ENCODE measurements at places on chromosomes 1 and 21.

DNA sequence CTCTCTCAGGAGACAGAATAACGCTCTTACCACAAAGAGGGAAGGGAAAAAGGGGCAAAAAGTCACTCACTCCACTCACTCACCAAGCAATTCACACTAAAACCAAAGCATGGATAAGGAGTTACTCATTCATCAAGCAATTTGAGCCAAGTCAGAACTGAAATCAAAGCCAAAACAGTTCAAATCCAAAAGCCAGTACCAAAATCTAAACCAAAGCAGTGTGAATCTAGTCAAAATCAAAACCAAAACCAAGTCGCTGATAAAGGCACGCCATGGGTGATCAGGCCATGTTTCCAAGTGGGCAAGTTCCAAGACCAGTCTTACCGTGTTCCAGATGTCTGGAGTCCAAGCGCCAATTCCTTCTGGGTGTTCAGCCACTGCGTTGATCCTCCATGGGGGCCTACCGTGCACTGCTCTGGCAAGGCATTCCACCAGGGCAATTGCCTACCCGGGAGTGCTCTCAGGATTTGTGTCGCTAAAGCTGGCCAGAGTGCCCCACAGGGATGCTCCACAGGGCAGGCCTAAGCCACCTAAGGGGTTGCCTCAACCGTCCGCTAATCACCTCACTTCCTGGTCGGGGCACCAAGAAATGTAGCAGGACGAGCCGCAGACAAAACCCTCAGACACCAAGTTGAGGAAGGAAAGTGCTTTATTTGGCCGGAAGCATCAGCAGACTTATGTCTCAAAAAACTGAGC is 142.3 kb downstream of the TRIM33 start:
- no peak for DNase-seq

- DNase-seq = no peak
Measured at GRCh38 chr1:214331827-214332423, 51.0 kb downstream of the SMYD2 start.

DNA sequence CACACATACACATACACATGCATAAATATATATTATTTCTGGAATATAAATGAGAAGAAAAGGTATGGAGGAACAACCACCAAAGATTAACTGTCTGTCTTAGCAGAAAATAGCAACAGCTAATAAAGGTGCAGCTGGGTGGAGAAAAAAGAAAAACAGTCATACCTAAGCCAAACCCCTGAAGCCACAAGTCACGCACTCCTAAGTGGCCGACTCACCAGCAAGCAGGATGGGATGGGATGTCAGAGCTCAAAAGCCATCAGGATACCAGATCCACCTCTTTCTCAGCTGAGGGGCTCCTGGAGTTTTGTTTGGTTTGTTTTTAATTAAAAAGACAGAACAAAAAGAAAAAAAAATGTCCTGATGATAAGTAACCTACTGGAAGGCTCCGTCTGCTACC is 64.7 kb upstream of the HIVEP3 start:
- DNase-seq = no peak

DNA sequence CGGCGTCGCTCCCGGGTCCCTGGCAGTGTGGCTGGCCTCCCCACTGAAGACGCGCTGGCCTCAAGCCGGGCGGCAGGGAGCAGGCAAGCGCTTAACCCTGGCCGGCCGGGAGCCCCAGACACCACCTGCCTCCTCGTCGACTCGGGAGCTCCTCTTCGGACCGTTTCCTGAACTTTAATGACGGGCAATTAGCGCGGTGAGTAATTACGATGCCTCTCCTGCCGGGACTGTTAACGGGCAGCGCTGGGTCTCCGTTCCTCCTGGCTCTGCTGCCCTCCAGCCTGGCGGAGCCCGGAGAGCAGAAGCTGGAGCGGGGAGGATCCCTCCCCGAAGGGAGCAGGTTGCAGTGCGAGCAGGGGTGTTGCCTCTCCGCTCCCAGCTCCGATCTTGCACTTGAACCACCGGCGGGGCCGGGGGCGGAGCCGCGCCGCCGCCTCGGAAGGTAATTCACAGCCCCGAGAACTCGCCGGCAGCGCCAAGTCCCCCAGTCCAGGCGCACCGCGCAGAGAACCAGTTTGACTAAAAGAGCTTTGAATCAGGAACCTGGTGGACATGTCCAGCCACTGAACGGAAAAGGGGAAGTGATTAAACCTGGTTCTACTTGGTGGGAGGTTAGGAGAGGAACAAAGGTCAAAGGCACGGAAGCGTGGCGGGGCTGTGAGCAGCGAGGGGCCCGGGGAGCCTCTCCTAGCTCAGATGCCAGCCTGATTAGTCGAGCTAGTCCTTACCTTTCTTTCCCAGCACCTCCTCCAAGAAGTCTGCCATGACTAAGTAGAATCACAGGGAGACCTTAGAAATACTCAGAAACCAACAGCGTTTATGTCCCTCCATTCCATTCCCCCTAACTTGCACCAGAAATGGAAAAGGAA is 18.3 kb upstream of the PLEKHA6 start:
- DNase-seq = peak; percentile 18

GRCh38 chr1:41769068-41769467 is 149.7 kb downstream of the HIVEP3 start:
- no peak for DNase-seq

DNA sequence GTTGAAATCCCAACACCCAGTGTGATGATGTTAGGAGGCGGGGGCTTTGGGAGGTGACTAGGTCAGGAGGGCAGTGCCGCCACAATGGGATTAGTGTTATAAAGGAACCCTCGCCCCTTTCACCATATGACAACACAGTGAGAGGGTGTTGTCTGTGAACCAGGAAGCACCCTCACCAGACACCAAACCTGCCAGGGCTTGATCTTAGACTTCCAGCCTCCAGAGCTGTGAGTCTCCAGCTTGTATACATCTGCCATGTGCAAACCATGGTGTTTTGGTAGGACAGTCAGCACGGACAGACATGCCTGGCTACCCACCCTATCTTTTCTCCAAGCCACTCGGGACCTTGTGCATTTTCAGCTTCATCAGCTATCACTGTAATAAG is 4.0 kb downstream of the TRIM11 start:
- no peak for DNase-seq

- DNase-seq = no peak
Measured at GRCh38 chr21:33236766-33237165, 7.0 kb downstream of the IFNAR2 start.

DNA sequence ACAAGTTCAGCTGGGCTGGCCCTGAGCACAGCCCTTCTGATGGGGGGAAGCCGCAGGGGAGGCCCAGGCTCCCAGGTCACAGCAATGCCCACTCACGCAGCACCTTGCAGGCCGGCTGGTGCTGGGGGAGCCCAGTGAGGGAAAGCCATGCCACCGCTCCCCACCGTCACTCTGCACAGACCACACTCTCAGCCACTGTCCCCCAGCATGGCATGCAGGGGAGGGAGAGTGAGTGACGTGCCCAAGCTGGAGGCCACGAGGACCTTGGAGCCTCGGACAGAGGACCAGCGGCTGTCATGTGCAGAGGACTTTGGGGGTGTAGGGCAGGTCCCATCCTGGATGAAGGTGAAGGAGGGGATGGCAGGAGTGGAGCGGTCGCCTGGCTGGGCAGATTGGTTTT is 25.1 kb downstream of the SLC45A1 start:
- DNase-seq = no peak

GRCh38 chr1:43066578-43066977 is 105.5 kb downstream of the EBNA1BP2 start:
- no peak for DNase-seq

GRCh38 chr1:187839873-187840272 is 1011.1 kb downstream of the PLA2G4A start:
- DNase-seq = no peak

GRCh38 chr1:202187041-202187671 is 6.4 kb upstream of the LGR6 start:
- DNase-seq = no peak

DNA sequence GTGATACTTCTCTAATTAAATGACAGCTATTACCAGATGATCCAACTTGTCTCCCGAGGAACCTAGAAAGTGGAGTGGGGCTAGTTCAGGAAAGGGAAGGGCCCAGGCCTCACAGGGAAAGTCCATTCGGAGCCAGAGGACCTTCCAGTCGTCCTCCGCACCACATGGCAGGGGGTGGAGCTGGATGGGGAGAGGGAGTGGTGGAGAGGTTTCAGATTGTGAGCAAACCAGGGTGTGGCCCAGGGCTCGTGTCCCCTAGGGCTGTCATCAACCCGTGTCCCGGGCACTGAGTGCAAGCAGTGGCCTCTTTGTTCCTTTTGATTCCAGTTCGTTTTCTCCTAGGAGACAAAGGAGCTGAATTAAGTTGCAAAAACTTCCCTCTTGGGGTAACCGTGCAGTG is 114.9 kb downstream of the HUNK start:
- DNase-seq = no peak

- no peak for DNase-seq
Measured at GRCh38 chr1:87170931-87171598, 157.6 kb upstream of the LMO4 start.

- no peak for DNase-seq
Measured at GRCh38 chr1:23567996-23568607, 8.8 kb upstream of the ID3 start.

- peak; percentile 40 for DNase-seq
Measured at GRCh38 chr1:234725177-234726132, 115.5 kb upstream of the IRF2BP2 start.

GRCh38 chr1:38284953-38285352 is 238.4 kb upstream of the POU3F1 start:
- no peak for DNase-seq

DNA sequence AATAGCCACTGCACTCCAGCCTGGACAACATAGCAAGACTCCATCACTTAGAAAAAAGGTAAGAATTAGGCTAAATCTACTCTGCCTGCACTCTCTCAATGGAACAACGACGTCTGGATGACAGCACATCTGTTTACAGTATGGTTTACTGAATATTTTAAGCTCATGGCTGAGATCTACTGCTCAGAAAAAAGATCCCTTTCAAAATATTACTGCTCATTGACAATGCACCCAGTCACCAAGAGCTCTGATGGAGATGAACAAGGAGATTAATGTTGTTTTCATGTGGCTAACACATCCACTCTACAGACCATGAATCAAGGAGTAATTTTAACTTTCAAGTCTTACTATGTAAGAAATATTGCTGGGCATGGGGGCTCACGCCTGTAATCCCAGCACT is 58.0 kb downstream of the SLC27A3 start:
- DNase-seq = no peak

DNA sequence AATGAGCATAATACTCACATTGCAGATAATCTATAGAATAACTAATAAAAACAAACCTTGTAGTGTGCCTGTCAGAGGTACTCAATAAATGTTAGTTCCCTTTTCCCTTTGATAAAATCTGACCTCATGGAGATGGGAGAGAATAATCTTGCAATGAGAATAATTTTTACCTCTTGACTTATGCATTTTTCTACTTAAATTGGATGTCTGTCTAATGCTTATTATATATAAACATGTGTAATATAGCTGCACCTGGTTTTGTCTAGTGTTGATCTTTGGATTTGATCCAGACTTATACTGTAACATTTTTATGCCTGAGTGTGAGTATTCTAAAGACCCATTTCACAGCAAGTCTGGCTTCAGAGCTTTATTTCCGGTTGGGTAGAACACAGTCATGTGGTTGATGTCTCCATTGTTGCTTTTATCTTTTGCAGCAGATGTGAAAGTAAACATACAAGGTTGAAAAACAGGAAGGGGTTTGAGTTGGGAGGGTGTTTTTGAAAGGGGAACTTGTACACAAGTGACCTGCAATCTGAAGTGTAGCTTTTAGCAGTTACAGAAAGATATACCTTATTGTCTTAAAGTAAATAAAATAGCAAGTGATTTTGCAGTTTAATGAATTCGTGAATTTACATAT is 12.4 kb downstream of the EPB41 start:
- no peak for DNase-seq

- DNase-seq = no peak
Measured at GRCh38 chr1:116325922-116326321, 47.1 kb upstream of the ATP1A1 start.

DNA sequence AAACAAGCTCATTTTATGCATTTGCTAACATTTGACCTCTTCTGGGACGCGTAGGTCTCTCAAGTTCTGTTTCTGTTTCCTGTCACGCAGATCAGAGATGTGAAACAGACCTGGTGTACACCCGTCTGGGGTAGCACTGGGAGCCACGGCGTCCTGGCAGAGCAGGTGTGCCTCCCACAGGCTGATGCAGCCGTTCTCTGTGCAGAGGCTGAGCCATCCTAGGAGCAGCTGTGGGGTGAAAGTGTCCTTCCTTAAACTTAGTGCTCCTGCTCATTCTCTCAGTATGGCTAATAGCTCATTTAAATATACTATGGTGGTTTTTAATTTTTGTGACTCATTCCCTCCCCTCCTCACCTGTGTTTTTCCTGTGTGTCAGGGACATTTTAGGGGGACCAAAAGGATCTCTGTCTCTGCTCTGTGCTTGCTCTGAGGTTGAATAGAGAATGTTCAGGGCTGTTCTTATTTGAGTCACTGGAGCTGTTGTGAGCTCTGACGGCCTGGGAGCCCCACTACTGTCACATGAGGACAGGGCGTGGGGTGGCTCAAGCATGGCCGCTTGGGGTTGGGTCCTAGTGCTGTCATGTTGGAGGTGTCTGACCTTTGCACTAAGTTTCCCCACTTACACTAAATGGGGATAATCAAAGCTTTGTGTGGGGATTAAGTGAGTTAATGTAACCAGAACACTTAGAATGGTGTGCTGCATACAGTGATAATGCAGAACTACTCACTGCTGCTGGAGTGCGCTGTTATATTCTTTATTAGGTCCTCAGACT is 43.0 kb downstream of the GALNT2 start:
- DNase-seq = peak; percentile 14

DNA sequence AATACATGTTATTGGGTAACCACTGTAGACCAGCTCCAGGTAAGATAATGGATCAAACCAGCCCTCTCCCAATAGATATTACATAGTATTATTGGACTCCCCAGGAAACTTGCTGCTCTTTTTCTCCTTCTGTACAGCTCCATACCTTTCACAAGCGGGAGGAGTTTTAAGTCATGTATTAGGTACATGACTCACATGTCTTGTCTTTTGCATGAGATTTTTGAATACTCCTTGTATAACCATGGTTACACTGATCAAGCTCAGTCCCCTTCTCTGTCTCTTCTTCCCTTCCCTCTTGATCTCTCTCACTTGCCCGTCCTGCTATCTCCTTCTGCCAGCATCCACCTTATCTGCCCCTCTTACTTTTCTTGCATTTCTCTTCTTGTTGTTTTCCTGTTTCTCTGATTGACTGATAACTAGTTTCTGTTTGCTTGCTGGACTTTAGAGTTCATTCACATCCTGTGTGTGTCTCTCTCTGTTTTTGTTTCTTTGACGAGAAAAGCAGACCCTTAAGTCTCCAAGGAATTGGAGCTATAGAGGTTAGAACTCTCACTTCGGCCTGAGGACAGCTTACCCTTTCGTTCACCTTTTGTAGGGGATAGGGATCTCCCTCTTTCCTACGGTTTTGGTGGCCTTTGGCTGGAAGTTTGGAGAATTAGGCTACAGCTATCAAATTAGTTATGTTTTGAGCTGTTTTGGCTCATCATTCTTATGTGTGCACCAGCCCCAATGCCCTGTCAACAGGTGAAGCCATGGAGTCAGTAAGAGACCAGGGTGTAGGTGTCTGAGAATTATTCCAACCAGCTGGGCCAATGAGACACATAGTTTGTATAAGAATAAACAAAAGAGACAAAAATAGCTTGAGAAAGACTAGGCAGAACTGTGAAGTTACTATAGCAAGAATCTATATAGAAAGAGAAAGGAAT is 49.0 kb upstream of the ASB17 start:
- no peak for DNase-seq

GRCh38 chr21:41142051-41142795 is 25.7 kb upstream of the BACE2 start:
- DNase-seq = no peak

GRCh38 chr1:85352055-85352454 is 75.6 kb upstream of the BCL10 start:
- DNase-seq = no peak
